ENCODE measurements at places on chromosomes 4 and X.

- DNase-seq: no peak
Observed at GRCh38 chr4:94454405-94454804, 2.7 kb downstream of the PDLIM5 start.

DNA sequence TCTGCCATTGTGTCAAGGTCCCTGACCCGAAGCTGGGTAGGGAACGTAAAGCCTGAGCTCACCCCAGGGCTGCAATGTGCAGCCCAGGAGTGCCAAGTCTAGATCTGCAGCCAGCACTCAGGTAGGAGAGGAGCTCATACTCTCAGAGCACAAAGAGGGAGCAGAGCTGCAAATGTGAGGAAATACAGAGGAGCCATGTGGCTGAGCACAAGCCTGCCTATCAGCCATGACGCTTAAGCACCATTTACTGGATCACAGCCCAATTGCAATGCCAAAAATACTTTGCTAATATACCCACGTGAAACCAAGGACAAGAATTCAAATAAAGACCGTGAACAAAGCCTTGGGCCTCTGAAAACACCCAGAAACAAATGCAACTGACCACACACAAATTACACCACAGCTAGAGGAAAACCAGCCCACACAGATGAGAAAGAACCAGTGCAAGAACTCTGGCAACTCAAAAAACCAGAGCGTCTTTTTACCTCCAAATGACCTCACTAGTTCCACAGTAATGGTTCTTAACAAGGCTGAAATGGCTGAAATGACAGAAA is 69.0 kb upstream of the HPF1 start:
- no peak for DNase-seq

GRCh38 chrX:3563451-3563850 is 150.0 kb downstream of the PRKX start:
- DNase-seq: no peak

GRCh38 chr4:71498625-71499024 is 159.8 kb downstream of the SLC4A4 start:
- DNase-seq: no peak

GRCh38 chrX:145820825-145821224 is 3.2 kb downstream of the SLITRK2 start:
- no peak for DNase-seq

- DNase-seq: no peak
Observed at GRCh38 chr4:104868533-104868932, 278.1 kb upstream of the TET2 start.

- no peak for DNase-seq
Observed at GRCh38 chr4:98939438-98939837, 10.5 kb upstream of the EIF4E start.

GRCh38 chr4:157739242-157739641 is 433.6 kb downstream of the GASK1B start:
- DNase-seq: no peak

DNA sequence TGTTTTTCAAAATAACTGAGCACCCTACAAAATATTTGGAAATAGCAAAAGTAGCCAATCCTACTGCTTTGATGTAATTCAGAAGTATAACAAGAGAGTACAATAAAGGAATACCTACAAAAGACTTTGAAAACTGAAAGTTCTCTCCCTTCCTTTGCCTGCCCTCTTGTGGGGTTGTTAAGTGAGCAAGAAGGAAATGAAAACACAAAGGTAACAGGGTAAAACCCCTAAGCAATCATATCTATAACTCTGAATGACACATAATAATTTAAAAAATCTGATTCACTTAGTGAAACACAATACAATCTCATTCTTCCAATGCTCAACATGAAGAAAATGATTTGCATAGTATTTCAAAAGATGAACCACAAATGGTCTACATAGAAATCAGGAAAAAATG is 98.2 kb downstream of the FRYL start:
- DNase-seq: no peak

GRCh38 chr4:14259936-14260335 is 632.4 kb upstream of the BOD1L1 start:
- no peak for DNase-seq

DNA sequence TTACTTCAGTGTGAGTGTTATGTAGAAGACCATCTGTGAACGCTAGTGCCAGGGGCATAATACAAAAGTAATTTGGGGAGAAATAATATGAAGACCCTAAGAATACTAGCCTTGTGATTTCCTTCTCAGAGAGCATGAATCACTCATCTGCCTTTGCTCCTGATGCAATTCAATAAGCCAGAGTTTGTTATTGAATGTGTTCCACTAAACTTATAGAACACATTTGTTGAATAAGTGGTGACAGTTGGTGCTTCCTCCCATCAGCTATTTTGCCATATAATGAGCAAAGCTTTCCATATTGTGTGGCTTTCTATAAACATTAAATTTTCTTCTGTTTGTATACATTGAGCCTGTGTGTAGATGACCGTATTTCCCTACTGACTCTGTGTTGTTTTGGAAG is 136.4 kb upstream of the QRFPR start:
- DNase-seq: no peak

DNA sequence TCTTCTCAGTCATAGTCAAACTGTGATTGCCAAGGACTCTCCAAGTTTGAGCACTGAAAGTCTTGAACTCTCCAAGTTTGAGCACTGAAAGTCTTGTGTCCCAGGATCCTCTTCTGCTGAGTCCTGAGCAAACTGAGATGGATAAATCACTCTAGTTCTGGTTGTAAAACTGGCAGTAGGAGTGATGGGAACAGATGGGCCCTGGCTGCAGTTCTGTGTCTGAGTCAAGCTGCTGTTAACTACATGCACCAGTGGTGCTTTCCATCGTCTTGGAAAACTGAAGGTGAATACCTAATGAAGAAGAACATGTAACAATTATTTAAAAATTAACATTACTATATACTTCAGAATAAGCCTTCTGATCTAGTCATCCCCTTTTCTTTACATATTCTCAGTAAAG is 27.6 kb upstream of the KCNIP4 start:
- DNase-seq: no peak

- DNase-seq: no peak
Observed at GRCh38 chr4:6225469-6225868, 25.1 kb upstream of the JAKMIP1 start.

- DNase-seq: no peak
Observed at GRCh38 chrX:130147631-130148030, 18.0 kb downstream of the AIFM1 start.

- DNase-seq: no peak
Observed at GRCh38 chr4:2867758-2868491, 24.3 kb downstream of the ADD1 start.

DNA sequence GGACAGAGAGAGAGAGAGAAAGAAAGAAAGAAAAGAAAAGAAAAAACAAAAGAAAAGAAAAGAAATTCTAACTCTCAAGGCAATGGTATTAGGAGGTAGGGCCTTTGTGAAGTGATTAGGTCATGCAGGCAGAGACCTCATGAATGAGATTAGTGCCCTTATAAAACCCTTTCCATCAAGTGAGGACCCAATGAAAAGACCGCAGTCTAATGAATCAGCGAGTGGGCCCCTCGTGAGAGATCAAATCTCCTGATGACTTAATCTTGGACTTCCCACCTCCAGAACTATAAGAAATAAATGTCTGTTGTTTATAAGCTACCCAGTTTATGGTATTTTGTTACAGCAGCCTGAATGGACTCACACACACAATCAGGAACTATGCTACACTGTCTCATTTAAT is 16.9 kb downstream of the AASDH start:
- DNase-seq: no peak

- no peak for DNase-seq
Observed at GRCh38 chrX:71622576-71623450, 4.5 kb upstream of the CXCR3 start.

DNA sequence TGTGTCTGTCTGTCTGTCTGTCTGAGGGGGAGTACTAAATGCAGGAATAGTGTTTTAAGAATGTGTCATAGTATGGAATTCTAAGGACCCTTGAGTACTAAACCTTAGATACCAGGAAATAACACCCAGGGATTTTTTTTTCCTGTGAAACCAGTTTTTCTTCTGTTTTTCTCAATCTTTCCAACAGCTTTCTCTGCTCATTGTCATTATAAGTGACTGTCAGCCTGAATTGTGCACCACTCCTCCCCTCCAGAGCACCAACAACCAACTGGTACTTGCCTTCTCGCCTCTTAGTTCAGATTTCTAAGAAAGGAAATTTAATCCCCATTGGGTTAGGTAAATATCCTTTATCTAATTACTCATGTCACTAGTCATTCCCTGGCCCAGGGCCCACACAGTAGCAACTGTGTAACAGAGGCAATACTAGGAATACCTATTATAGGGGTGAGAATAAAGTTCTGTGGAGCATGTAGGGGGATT is 320.6 kb downstream of the ADGRL3 start:
- no peak for DNase-seq

GRCh38 chr4:1172971-1173757 is 781 bp upstream of the SPON2 start:
- no peak for DNase-seq

GRCh38 chr4:166121897-166122296 is 248.9 kb downstream of the TLL1 start:
- no peak for DNase-seq

DNA sequence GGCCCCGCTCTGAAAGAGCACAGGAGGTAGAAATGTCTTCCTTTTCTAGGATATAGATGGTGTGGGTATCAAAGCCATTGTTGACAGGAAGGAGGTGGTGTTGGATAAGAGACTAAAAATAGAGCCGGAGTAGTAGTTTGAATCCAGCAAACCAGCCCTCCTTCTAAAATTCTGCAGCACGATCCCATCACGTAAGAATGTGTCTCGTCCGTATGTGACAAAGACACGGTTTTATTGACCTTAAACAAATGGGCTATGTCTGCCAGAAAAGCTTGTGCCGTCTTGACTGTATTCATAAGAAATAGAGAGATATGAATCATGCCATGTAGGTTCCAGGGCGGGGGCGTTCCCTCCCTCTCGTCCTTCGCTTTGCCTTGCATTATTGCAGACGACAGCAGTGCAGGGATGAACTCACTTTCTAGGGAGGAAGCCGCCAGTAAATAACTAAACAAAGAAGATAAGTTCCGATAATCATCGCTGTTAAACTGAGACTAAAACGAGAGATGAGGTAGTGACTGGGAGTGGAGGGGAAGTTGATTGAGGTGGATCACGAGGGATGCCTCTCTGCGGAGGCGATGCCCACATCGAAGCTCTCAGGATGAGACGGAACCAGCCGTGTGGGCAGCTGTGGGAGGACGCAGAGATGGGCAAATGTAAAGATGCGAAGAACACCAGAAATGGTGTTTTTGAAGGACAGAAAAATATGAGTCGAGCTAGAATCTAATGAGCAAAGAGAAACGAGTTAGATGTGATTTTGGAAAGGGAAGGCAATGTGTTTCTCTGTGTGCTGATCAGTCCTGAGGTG is 3.4 kb downstream of the TENM3 start:
- no peak for DNase-seq

DNA sequence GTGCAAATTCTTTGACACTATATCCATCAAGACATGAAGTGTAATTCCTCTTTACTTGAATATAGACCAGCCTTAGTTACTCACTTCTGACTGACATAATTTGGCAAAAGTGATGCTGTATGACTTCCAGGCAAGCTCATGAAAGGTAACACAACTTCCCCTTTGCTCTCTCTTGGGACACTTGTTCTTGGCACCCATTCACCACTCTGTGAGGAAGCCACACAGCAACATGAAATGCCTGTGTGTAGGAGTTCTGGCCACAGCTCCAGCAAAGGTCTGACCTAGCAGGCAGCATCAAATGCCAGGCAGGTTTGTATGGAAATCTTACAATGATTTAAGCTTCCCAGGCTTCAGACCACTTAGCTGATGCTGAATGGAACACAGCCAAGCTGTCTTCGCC is 280.3 kb downstream of the PDHA2 start:
- DNase-seq: no peak

DNA sequence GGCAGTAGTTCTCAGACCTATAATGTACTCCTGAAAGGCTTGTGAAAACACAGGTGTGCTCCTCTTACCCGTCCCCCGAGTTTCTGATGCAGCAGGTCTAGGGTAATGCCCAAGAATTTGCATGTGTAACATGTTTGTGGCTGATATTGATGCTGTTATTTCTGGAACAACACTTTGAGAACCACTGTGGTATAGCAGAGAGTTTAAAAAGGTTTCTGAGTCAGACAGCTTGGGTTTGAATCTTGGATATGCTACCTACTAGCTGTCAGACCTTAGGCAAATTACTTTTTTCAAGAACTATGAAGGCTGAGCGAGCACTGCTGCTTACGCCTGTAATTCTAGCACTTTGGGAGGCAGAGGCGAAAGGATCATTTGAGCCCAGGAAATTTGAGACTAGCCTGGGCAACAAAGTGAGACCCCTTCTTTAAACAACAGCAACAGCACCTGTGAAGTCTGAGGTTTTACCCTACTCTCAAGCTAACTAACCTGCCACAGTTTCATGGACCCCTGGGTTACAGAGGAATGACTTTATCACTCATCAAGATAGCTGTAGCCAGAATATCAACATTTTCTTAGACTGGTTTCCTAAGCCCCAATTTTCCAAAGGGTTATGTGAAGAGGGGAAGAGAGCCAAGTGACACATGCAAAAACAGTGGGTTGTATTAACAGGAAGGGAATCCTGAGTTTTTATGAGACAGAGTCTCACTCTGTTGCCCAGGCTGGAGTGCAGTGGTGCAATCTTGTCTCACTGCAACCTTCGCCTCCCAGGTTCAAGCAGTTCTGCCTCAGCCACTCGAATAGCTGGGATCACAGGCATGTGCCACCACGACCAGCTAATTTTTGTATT is 5.1 kb downstream of the AFF1 start:
- no peak for DNase-seq

- no peak for DNase-seq
Observed at GRCh38 chr4:36256398-36256891, 12.1 kb upstream of the ARAP2 start.

DNA sequence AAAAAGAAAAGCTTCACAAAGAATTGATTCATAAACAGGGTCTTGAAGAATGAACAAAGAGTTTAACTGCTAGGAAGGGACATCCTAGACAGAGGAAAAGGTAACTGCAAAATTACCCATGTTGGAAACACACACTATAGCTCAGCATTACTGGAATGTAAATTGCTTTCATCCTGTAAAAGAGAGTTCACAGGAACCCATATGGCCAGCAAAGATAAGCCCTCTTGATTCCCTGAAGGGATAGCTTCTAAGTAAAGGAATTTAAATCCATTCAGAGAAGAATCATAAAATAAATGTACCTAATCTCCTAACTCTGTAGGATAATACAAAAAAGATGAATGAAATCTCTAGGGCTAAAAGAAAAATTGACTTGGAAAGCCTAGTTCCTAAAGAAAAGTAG is 107.1 kb upstream of the INTU start:
- DNase-seq: no peak

- DNase-seq: no peak
Observed at GRCh38 chrX:16629909-16630308, 20.0 kb upstream of the S100G start.

GRCh38 chr4:138406876-138407275 is 164.7 kb upstream of the SLC7A11 start:
- no peak for DNase-seq

DNA sequence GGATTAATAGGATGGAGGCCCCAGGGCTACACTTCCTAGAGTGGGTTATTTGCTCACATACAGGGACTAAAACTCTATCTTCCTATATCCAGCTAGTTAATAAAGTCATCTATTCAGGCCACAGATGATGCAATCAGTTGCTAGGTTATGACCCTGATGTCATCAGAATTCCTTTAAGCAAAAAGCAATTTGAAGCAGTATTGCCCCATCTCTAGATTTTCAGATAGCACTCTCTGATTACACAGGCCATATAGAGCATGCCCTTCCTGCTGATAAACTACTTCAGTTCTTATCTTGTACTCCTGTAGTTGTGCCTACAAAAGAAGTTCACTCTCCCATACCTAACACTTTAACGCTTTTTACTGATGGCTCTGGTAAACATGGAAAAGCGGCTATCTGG is 84.8 kb downstream of the TMEM144 start:
- no peak for DNase-seq
